ENCODE measurements at places on chromosomes 1 and 21.

- no peak for DNase-seq
Measured at GRCh38 chr1:161738627-161739287, 10.8 kb upstream of the DUSP12 start.

DNA sequence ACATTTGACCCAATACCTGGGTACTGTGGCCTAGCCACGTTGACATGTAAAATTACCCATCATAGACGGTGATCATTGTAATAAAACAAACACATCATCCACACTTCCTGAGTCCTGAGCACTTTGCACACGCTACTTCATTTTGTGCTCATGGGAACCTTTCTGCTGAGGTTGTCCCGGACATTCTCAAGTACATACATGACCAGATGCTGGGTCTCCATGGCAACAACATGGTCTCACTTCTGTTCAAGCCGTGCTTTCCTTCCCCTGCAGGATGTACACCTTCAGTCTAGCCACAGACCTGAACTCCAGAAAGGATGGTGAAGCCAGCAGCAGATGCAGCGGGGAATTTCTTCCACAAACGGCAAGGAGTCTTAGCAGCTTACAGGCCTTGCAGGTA, 22.7 kb downstream of the UBASH3A start:
- no peak for DNase-seq

GRCh38 chr1:245512181-245512888, 357.6 kb downstream of the KIF26B start:
- DNase-seq: no peak

DNA sequence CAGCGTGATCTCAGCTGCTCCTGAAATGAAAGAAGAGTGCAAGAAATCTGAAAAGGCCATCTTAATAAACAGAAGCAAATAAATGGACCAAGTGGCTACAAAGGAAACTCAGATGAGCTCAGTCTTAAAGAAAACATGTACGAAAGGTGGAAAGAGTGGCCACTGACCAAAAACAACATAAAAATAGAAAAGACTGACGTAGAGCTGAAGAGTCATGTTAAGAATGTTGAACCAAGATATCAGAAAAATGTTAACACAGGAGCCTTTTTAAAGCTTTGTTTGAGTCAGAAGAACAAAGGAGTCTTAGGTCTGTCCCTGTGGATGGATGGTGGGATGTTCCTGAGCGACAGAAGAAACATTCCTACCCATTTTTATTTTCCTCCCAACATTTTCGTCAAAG, 30.8 kb upstream of the ZNF648 start:
- DNase-seq: no peak

DNA sequence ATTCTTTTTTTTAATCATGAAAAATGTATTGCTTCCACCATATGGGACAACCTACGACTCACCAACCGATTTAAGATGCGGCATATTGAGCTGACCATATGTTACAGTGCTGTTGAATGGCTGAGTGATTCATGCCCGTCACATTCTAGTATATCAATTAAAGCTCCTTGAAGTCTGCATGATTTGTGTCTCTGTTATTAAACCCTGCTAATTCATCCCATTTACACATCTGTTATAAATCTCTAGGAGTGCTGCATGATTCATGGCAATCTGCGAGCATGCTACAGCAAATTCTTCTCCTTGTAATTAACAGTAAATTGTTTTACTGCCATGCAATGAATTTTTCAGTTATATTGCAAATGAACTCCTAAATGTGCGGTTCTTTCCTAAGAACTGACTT, 239.8 kb downstream of the USH2A start:
- no peak for DNase-seq

DNA sequence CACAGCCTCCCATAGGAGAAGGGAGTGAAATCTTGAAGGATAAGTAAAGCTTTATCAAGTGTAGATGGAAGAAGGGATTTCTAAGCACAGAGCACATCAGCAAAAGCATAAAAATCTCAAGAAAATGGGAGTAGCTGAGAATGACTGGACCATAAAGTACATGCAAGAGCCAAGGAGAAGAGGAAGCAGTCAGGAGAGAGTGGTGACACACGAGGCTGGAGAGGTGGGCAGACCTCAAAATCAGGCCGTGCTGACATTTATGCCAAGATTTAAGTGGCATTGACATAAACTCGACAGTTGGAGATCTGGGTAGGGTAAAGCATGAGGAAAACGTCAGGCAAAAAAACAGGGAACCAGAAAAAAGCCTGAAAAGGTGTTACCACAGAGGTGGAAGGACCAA, 62.3 kb downstream of the GFI1 start:
- DNase-seq: no peak

GRCh38 chr1:19872190-19872589, 10.0 kb upstream of the OTUD3 start:
- DNase-seq: no peak

- DNase-seq: no peak
Measured at GRCh38 chr1:10459184-10459583, 9.4 kb downstream of the CORT start.

- DNase-seq: no peak
Measured at GRCh38 chr1:58454385-58454784, 92.1 kb downstream of the OMA1 start.

GRCh38 chr1:92298213-92298572, 594 bp downstream of the GLMN start:
- no peak for DNase-seq

- no peak for DNase-seq
Measured at GRCh38 chr21:27776925-27777553, 810.2 kb upstream of the ADAMTS5 start.

- no peak for DNase-seq
Measured at GRCh38 chr1:202750761-202751160, 40.5 kb upstream of the SYT2 start.

DNA sequence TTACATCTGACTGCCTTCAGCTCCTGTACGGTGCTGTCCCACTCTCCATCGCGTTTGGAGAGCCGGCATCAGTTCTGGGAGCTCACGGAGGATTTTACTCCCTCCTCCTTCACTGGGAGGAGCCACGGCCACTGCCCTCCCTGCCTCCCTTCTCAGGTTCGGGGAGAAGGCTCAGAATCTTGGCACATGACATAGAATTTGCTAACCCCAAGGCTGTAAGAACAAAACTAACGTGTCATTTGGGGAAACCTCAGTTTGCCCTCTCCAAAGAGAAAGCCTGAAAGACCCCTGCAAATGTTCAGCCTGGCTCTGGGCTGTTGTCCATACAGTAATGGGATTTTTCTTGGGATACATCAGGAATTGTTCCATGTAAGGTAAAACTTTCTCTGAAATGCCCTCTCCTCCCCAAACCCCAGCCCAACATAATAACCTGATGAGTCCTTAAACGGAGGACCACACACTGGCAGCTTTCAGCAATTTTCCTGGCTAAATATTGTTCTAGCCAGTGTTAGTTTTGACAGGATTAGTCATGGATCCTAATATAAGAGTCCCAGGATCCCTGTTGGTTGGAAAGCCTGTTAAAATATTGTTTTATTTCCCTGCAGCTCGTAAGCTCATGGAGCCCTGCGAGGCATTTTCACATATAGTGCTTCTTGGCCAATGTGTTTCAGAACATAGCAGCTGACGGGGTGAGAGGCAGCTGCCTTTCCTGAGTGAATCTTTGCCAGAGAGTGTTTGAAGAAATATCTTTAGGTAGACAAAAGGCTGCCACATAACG, 98.8 kb downstream of the RHOU start:
- DNase-seq: no peak

- no peak for DNase-seq
Measured at GRCh38 chr1:55352080-55352810, 137.1 kb upstream of the USP24 start.
